ENCODE measurements at places on chromosomes 1 and 21.

DNA sequence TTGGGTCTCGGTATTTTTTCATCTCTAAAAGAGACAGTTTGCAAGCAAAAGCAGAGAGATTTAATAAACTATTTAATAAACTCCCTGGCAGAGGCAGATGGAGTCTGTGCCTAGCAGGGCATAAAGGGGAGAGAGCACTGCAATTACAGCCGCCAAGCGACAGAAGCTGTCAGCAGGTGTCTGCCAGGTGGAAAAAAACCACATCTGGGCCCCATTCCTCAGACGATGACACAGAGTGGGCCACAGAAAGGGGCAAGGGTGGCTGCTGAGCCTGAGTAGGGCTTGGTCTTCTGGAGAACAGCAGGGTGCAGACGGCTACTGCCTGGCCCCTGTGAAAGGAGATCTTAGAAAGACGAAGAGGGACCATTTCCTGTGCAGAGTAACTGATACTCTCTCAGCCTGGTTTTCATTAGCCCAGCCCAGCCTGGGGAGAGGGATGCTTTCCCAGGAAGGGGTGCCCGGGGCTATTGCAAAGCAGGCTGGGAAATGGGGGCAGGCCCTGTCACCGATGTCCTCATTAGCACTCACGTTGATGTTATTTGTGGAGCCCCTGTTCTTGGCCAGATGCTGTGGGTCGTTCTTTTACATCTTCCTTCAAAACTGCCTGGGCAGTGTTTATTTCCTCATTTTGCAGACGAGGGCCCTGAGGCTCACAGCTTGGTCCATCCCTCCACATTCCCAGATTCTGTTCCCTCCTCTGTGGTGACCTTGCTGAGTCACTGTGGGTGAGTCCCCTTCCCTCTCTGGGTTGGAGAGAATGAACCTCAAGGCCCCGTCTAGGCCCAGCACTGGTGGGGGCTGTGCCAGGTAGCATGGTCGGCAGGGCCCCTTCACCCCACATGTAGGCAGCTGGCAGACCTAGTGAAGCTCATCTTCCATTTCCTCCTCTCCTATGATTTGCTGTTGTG, 472.7 kb downstream of the PTPRU start:
- peak; percentile 47 for DNase-seq

- no peak for DNase-seq
Measured at GRCh38 chr1:197143276-197143675, 3.2 kb downstream of the ASPM start.

DNA sequence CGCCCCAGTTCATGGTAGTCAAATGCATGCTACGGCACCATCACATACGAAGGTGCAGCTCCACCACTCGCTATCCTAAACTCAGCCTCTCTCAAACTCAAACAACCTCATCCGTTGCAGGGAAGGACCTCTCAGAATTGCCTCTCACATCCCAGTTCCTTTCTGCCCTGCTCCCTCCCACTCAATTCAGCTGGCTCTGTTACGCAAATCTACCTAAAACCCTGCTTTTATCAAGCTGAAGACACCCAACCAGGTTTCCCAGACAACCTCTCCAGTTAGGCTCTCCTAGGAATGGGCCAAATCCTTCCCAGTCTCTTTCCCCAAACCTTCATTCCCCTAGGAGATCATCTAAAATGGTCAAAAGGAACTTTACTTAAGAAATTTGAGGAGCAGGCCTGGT, 62.9 kb downstream of the CLSTN1 start:
- no peak for DNase-seq

DNA sequence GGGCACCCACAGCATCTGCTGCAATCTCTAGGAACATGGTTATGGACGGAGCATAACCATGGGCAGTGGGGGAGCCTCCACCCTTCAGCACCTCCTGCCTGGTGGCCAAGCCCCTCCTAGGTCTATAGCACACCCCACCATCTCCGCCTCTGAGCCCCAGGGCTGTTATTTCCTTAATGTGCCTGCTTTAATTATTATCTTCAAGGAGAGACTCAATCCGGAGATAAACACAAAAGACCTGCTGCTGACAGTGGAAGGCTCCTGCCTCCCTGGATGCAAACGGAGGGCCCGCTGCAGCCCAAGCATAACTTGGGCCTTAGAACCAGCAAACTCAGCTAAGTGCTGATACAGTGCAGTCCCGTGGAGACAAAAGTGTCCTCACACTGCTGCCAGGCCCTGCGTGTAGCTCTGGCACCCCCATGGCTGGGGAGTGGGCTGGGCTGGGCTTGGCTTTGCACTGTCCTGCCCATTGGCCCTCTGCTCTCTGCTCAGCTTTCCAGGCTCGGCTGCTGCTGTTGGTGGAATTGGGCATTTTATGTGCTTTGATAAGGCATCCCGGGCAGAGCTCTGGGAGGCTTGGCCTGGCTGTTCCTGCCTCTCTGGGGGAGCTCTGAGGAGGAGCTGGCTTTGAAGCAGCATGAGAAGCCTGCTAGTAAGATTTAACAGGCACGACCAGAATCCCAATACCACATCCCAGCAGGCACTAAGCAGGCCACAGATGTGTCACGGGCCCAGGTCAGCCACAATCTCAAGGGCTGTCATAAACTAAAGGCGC, 620.2 kb downstream of the PTPRU start:
- DNase-seq: no peak

- no peak for DNase-seq
Measured at GRCh38 chr1:26384076-26384475, 11.5 kb upstream of the ZNF683 start.

- DNase-seq: no peak
Measured at GRCh38 chr1:112778137-112778536, 63.0 kb upstream of the PPM1J start.

DNA sequence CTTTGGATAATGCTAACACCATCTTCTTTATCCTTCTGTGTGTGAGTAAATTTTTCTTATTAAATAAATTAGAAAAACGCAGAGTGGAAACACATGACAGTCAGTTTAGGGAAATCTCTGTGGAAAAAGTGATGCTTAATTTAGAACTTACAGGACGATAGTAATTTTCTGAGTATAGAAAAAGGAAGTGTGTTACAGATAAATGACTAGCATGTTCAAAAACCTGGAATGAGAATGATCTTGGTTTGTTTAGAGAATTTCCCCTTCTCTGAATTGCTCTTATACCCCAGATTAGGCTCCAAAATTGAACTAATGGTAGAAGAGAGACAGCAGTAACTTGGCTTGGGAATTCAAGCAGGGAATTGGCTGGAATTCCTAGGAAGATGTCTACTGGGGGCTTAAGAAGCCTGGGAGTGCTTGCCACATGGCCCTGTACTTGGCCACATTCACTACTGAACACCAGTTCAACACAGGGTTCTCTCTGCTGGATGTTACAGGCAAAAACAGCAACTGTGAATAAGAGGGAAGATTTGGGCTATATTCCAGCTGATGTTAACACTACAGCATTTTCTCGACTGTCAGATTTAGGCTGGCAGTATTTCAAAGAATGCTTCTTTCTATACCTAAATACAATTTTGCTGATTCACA, 1004.2 kb downstream of the TTLL7 start:
- DNase-seq: peak; percentile 45

DNA sequence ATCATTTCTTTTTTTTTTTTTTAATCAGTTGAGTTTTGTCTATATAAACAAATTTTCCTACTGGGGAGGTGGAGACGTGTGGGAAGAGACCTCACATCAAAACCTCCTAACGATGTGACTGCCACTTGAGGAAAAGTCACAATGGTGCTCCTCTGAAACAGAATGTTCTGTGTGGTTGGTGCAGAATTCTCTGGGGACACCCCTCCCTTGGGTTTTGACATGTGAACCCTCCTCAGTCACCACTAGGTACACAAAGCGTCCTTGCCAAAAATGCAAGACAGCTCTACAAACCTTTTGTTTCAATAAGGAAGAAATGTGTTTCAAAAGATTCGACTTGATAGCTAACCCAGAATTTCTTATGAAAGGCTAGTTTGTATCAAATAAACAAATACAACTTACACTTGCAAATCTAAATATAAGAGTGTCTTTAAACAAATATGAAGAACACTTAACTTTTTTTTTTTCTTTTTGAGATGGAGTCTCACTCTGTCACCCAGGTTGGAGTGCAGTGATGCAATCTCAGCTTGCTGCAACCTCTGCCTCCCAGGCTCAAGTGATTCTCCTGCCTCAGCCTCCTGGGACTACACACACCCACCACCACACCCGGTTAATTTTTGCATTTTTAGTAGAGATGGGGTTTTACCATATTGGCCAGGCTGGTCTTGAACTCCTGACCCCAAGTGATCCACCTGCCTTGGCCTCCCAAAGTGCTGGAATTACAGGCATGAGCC, 9.3 kb downstream of the SLC25A24 start:
- DNase-seq: no peak

DNA sequence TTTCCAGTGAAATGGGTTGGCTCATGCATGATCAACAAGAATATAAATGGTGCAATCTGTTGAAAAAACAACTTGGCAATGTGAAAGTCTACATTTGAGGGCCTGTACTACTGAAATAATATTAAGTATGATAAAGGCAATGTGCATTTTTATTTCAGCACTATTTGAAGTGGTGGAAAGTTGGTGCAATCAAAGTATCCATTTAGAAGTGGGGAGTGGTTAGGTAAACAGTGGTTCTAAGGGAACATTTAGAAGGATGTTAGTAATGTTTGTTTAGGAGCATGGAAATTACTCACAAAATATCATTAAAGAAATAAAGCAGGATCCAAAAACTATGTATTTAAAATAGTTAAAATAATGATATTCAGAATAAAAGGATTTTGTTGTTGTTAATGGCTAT, 60.2 kb downstream of the CHRM3 start:
- no peak for DNase-seq

GRCh38 chr1:7454895-7455784, 316.0 kb upstream of the VAMP3 start:
- peak; percentile 58 for DNase-seq

- DNase-seq: no peak
Measured at GRCh38 chr21:41067709-41068108, 100.3 kb upstream of the BACE2 start.

- no peak for DNase-seq
Measured at GRCh38 chr1:107549152-107549810, 408.4 kb downstream of the NTNG1 start.

DNA sequence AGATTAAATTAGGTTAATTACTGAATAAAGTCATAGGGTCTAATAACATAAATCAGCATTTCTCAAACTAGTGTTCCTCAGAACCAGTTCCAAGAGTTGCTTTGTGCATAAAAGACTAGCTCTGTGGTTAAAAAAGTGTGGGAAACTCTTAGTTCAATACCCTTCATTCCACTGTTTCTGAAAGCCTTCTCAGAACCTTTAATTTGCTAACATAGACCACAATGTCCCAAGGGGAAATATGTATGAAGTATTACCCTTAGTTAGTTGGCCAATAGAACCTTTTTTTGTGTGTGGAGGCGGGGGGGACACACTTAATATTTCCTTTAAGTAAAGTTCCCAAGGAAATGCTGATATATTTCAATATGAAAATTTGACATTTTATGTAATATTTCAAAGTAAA, 20.4 kb downstream of the ODF2L start:
- DNase-seq: peak; percentile 69

- DNase-seq: no peak
Measured at GRCh38 chr1:14767075-14767474, 168.6 kb downstream of the KAZN start.

DNA sequence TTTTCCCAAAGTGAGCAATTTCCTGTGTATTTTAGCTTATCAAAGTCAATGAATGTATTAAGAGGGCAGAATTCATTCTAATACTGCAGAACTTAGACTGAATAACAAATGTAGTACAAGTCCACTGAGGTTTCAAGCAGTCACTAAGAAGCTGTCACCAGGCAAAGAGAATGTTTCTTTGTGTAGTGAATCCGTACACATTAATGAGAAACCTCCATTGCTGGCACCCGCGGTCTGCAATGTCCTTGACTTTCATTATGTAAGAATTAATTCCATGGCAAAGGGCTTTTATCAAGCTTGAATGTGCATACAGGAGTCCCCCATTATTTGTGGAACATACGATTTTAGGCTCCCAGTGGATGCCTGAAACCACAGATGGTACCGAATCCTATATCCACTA, 719.5 kb upstream of the TMPRSS15 start:
- DNase-seq: no peak

GRCh38 chr1:169487561-169487960, 1.8 kb upstream of the SLC19A2 start:
- DNase-seq: no peak

- DNase-seq: peak; percentile 46
Measured at GRCh38 chr1:232328486-232329102, 301.3 kb downstream of the SIPA1L2 start.

GRCh38 chr1:17538010-17538409, 1.5 kb upstream of the ARHGEF10L start:
- DNase-seq: no peak

DNA sequence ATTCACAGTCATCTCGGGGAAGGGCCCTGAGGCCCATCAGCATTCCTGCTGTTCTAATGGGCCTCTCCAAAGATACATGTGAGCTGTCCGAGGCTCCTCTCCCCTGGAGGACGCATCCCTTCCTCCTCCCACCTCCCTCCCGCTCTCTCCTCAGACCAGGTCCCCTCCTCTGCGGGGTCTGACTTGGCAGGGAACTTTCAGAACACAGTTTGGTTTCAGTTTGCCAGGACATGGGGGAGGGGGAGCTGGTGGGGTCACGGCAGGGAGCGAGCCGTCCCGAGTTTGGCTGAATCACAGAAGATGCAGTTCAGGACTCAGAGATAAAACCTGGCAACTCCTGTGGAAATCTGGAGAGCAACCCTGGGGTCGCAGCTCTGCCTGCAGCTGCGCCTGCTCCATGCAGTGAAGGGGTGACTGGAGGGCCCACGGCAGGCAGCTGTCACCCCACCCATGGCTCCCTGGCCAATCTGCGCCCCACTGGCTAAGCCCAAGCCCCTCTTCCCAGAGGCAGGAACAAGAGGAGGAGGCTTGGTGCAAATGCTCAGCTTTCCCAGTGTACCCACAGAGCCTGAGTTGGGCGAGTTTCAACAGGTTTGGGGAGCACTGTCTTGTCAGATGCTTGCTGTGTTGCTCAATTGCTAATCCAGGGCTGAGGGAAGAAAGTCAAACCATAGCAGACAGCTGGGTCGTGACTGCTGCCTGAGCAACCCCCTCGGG, 5.7 kb downstream of the WNT4 start:
- DNase-seq: peak; percentile 47

GRCh38 chr1:97094247-97094972, 372.8 kb downstream of the PTBP2 start:
- DNase-seq: peak; percentile 89

DNA sequence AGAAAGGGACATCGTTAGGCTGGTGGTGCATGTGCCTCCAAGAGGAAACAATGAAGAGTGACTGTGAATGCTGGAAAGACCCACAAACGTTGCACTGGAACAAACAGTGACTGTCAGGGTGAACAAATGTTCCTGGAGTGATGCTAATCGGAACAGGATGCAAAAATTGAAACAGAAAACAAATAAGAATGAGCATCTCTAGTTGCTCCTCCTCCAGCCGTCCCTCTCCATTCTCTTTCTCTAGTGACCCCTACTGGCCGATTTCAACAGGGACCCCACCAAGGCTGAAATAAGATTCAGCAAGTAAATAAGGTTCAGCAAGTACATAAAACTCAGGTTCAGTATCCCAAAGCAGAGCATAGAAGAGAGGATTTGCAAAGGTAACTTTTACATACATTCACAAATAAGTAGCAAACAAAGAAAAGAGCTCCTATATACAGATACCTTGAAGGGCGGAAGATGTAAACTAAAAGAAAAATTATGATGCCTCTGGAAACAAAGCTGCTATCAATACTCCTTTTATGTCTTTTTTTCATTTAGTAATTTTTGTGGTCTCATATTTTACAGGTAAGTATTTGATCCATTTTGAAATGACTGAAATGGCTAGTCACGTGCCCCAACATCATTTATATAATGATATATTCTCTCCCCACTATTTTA, 836.1 kb upstream of the ADAMTS5 start:
- peak; percentile 80 for DNase-seq

GRCh38 chr1:93565496-93566206, 116.0 kb downstream of the BCAR3 start:
- DNase-seq: peak; percentile 56

Data from choroid plexus epithelial cell (primary cell).